ENCODE measurements at places on chromosomes 12 and 14.
A peak's percentile ranks its signal among the peaks of the same experiment; 100 is the strongest.

DNA sequence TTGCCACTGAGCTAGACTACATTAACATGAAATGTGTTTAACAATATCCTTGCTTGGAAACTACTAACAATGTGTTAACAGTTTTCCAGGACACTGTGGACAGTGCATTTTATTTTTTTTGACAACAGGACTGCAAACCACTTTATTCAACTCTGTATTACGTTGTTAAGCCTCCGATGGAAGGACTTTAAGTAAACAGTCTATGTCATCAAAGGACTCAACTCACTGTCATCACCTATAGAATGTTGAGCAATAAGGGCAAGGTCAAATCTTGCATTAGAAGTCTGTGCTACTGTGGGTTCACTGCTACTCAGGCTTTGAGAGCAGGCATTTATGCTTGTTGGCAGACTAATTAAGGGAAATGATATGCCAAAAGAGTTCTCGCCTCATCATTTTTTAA lies 483.7 kb downstream of the FLRT2 start:
- DNase-seq = no peak

GRCh38 chr12:40643506-40643905 lies 48.7 kb upstream of the CNTN1 start:
- DNase-seq = no peak

GRCh38 chr14:65229748-65230728 lies 127.7 kb upstream of the MAX start:
- peak; percentile 39 for DNase-seq

GRCh38 chr12:27610374-27610773 lies 85.9 kb upstream of the REP15 start:
- no peak for DNase-seq

DNA sequence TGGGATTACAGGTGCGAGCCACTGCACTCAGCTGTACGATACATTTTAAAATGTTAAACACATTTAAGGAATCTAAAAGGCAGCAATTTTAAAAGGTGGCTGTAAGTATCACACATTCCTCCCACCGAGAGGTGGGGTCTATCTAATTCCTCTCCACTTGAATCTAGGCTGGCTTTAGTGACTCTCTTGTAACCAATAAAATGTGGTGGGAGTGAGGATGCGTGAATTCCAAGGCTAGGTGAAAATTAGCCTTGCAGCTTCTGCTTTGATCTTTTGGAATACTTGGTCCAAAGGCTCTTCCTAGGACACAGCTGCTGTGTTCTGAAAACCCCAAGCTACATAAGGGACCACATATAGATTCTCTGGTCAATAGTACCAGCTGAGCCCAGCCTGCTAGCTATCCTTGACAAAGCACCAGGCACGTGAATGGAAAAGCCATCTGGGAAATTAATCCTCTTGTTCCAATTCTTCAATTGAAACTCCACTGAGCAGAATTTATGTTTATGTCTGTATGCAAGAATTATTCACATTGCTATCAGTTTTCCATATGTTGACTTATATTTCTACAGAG lies 8.8 kb upstream of the GPRC5D start:
- DNase-seq = no peak

DNA sequence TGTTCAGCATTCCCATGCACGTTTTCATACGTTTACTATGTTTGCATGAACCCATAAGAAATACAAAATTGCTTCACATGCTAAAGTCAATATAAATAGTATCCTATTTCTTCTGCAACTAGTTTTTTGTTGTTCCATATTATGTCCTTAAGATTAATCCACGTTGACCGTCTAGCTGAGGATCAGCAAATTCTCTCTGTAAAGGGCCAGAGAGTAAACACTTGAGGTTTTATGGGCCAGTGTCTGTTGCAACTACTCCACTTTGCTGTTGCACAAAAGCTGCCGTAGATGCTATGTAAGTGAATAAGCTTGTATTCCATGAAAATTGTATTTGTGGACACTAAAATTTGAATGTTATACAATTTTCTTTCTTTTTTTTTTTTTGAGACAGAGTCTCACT lies 21.1 kb upstream of the PITPNM2 start:
- DNase-seq = no peak

DNA sequence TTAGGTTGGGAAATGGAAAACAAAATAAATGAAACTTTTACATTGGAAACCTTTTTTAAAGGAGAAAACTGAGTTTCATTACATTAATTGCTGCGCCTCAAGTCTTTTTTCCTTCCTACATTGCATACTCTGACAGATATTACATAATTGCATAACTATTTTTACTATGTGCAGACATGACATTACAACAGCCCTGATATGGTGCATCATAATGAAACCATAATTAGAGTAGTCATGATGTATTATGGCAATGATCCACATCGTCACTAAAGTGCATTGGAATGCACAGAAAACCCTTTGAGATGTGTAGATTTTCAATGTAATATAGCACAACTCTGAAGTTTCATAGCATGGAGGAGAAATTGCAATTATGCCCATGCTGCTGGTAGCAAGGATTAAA lies 217.8 kb upstream of the NPAS3 start:
- no peak for DNase-seq

DNA sequence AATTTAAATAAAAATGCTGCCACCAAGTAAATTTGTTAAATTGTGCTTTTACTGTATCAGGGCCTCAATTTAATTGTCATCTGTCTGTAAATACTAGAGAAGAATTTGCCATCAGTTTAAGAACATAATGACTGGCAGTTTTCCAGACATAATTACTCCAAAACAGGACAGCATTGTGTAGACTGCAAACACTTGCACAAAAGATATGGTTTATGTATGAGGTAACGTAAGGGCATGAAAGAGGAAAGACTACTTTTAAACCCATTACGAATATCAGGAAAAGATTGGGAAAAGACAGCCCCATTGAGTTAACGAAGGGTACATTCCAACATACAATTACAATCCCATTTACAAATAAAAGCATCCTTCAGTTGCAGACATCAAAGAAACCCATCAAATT lies 59.8 kb upstream of the KRR1 start:
- DNase-seq = no peak

GRCh38 chr12:58741226-58741625 lies 179.1 kb downstream of the LRIG3 start:
- no peak for DNase-seq

DNA sequence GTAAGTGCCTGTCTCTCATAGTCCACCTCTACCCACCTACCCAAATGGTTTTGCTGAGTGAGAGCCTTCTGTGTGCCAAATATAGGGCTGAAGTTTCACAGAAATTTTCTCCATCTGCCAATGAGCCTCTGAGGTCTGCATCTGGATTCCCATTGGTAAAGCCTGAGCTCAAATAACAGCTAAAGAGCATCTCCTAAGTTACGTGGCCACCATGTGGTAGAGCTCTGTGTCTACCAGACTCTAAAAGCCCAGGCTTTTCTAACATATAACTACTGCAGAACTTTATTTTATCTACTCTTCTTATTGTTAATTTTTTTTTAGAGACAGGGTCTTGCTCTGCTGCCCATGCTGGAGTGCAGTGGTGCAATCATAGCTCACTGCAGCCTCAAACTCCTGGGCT lies 16.0 kb downstream of the AMDHD1 start:
- no peak for DNase-seq

DNA sequence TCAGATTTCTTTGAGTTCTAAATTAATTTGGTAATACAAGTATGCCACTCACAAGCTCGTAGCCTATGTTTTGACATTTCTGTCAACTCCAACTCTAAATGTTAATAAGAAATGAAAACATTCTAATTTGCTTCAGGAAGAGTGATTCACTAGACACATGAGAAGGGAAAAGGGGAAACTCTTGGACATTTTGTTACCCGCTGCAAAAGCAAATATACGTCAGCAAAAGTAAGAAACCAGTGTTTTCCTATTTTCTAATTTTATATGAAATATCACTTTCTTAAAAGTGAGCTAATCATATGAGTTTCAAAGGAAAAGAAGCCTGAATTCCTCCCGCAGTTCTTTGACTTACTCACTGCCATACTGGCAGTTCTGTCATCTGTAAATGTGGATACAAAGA lies 162.3 kb downstream of the GRIP1 start:
- no peak for DNase-seq

GRCh38 chr12:3042826-3043225 lies 34.4 kb upstream of the TSPAN9 start:
- DNase-seq = no peak

GRCh38 chr14:70192915-70193314 lies 4.2 kb upstream of the SLC8A3 start:
- no peak for DNase-seq

GRCh38 chr14:23828001-23828400 lies 125.6 kb upstream of the DHRS4 start:
- DNase-seq = no peak

- no peak for DNase-seq
These were observed 468.3 kb downstream of the AACS start for GRCh38 chr12:125533434-125534029.

DNA sequence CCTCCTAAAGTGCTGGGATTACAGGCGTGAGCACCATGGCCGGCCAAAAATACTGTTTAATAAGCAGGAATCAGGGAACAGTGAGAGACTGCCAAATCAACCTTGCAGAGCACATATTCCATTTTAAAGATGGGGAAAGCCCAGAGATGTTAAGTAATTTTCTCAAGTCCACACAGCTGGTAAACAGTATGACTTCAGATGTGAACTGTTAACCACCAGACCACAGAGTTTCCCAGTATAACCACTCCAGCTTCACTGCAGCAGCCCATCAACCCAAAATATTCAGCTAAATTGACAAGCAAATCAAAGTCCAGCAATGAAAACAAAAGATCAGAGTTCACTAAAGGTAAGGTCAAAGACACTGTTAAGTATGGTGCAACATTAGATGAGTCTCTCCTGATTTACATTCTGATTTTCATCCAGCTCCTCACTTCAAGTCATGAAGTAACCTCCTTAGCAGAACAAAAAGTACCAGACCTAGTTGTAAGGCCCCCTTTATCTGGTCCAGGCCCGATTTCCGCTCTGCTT lies 82.1 kb downstream of the TRAFD1 start:
- no peak for DNase-seq

GRCh38 chr12:6264402-6265037 lies 46.0 kb upstream of the PLEKHG6 start:
- DNase-seq = no peak

DNA sequence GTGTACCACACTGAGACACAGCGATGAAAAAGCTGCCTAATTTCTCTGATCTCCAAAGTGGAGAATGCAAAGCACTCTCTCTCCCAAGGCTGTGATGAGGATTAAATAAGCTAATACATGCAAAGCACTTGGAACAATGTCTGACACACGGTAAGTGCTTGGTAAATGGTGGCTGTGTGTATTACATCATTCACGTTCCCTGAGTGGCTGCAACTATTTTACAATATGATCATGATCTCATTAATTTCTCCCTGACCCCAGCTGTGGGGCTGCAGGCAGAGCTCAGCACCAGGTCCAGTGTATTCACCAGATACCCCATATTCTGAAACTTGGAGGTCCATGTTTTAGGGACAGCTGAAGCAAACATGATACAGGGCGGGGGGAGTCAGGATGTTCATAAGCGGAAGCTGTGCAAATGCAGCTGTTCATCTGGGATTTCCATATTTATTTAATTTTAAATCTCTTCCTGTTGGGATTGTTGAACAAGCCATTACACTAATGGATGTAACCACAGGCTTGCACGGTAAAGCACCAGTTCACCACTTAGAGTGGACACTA lies 106.4 kb downstream of the CCDC60 start:
- DNase-seq = no peak

- DNase-seq = no peak
These were observed 17.7 kb upstream of the TEAD4 start for GRCh38 chr12:2941524-2941923.

GRCh38 chr12:12518464-12518845 lies 44.2 kb downstream of the DUSP16 start:
- DNase-seq = no peak

- no peak for DNase-seq
These were observed 401.4 kb downstream of the RPL10L start for GRCh38 chr14:46250113-46250703.

DNA sequence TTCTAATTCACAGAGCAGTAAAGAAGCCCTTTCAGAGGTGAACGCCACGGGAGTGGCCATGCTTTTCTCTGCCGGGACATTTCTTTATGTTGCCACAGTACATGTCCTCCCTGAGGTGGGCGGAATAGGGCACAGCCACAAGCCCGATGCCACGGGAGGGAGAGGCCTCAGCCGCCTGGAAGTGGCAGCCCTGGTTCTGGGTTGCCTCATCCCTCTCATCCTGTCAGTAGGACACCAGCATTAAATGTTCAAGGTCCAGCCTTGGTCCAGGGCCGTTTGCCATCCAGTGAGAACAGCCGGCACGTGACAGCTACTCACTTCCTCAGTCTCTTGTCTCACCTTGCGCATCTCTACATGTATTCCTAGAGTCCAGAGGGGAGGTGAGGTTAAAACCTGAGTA lies 26.2 kb upstream of the PLEKHD1 start:
- no peak for DNase-seq

DNA sequence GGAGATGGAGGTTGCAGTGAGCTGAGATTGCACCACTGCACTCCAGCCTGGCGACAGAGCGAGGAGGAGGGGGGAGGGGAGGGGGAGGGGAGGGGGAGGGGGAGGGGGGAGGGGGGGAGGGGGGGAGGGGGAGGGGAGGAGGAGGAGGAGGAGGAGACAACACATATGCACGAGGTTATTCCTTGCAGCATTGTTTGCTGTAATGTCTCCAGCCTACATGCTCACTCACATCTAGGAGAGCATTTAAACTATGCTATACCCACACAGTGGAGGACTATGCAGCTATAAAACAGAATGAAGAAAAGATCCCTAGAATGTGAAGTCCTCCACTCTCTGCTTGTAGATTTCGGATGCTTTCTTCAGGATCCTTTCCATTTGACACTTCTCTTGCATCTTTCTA lies 3.5 kb upstream of the HIGD1C start:
- DNase-seq = no peak

GRCh38 chr14:94467728-94468520 lies 8.1 kb downstream of the SERPINA9 start:
- DNase-seq = no peak

- no peak for DNase-seq
These were observed 84.8 kb downstream of the FBXL14 start for GRCh38 chr12:1509413-1510052.

DNA sequence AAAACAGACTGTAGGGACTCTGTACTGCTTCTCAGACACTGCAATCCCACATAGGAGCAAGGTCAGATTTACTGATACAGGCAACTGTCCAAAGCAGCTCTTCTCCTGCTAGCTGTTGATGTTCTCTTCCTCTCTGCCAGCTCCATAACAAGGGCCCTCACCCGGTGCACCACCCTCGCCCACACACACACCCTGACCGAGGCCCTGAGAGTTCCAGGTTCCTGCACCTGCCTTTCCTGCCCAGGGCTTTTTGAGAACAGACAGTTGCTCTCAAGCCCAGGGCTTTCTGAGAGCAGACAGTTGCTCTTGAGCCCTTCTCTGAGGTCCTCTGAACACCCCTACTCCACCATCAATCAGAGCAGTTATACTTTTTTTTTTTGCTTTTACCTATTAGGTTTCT lies 233.8 kb upstream of the GARIN6 start:
- DNase-seq = no peak

DNA sequence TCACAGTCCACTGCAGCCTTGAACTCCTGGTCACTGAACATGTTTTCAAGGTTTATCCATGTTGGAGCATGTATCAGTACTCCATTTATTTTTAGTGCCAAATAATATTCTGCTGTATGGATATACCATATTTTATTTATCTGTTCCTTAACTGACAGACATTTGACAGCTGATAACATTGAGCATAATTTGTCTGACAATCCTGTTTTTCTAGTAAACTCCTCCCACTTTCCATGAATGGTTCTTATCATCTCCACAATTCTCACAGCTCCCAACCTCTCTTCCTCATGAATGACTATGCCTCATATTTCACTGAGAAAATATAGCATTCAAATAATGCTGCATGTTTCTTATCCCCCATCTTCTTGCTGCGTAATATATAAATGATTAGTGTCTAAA lies 33.3 kb downstream of the COCH start:
- DNase-seq = no peak

Data from immature natural killer cell (primary cell).